Myocyte (in vitro differentiated cells): ENCODE measurements at places on chromosomes 6 and 20.

- no peak for DNase-seq
Measured at GRCh38 chr6:11065436-11066202, 21.5 kb upstream of the ELOVL2 start.

GRCh38 chr6:168294901-168295300 is 24.7 kb downstream of the DACT2 start:
- DNase-seq: no peak

GRCh38 chr6:108831104-108831503 is 17.1 kb upstream of the ARMC2 start:
- DNase-seq: peak; percentile 59

- no peak for DNase-seq
Measured at GRCh38 chr20:14312001-14312400, 25.4 kb downstream of the FLRT3 start.

DNA sequence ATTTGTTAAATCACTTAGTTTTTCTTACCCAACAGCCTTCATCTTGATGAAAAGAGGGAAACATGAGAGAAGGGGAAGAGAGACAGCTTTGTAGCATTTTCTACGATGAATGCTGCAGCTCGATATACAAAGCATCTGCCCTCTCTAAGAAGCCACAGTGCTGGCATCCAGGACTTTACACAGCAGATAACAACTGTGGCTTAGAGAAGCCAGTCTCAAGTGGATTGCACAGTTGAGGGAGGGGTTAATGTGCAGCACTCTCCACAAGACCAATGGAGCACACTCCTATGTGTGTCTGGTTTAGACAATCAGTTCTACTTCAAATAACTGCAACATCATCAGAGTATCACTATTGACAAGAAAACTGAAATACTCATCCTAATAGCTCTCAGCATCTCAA is 5.8 kb downstream of the C6orf120 start:
- no peak for DNase-seq

DNA sequence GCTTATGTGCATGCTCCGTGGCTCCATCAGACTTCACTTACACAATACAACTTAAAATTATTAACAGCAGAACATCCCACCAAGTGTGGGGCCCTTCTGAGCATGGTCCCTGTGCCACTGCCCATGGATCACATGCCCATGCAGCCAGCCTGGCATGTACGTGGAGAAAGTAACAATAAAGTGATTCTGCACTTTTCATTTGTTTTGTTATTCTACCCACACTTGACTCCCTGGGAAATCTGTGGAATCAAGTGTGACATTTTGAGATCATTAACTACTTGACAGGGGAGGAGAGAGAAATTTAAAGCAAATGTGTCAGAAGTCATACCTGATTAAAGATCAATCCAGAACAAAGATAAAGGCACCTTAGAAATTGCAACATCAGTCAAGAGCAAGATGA is 112.0 kb downstream of the ISM1 start:
- no peak for DNase-seq

- no peak for DNase-seq
Measured at GRCh38 chr6:166764473-166765233, 137.6 kb upstream of the RPS6KA2 start.

GRCh38 chr6:16698997-16699868 is 62.0 kb downstream of the ATXN1 start:
- peak; percentile 59 for DNase-seq

DNA sequence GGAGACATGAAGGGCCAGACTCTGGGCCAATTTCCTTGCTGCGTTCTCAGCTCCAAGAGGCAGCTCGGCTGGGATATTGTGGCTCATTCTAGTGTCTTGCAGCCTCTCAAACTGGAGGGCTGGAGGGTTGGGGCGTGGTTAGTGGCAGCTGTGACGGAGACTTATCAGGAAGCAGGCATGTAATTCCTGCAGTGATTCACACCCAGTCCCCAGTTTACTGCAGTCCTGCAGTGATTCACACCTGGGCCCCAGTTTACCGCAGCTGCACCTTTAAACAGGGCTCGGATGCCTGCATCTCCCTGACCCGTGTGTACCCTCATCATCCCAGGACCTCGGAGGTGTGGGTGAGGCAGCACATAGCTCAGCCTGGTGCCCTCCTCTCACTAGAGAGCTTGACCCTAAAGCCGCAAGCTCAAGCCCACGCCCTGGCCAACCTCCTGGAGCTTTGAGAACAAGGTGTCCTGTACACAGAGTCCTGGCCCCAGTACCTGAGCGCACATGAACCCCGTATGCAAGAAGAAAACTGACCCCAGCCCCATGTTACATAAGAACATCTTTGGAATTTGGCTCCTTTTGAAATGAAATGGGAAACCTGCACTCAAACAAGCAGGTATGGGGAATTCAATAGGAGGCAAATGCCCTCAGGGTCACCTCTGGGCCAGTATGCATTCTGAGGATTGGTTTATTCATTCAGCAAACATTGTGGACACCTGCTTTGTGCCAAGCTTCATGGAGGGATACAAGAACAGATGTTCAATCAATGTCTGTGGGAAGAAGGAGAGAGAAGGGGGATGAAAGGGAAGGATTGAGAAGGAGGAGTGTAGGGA is 55.3 kb upstream of the FAM83D start:
- peak; percentile 22 for DNase-seq

DNA sequence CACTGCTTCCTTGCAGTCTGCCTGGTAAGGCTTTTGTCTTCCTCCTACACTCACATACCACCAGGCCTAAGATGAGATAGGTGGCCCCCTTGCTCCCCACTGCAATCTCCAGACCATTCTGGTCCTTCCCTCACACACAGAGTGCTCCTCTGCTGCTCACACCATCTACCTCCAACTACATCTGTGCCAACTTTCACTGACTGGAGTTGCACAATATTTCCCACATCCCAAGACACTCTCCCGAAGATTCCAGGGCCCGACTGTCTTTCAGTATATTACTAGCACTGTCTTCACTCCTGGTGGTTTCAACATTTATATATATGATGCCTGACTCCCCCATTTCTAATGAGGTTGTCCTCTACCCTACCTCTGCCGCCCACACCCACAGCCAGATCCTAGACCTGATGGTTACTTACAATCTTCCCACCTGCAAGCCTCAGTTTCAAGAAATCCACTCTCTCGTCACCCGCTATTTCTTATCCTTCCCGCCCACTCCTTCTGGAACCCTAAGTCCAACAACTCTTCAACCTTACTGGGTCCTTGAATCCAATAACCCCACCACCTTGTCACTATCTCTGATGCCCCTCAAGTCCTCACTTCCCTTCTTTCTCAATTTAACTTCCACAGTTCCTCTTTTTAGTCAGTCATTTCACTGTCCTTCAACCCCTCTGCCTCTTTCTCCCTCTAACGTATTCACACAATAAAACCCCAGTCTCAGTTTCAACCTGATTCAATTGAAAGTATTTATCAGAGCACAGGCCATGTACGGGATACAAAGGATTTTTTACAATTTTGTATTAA is 21.6 kb downstream of the RALGAPA2 start:
- DNase-seq: no peak

- DNase-seq: no peak
Measured at GRCh38 chr6:21893793-21894192, 300.2 kb downstream of the SOX4 start.

DNA sequence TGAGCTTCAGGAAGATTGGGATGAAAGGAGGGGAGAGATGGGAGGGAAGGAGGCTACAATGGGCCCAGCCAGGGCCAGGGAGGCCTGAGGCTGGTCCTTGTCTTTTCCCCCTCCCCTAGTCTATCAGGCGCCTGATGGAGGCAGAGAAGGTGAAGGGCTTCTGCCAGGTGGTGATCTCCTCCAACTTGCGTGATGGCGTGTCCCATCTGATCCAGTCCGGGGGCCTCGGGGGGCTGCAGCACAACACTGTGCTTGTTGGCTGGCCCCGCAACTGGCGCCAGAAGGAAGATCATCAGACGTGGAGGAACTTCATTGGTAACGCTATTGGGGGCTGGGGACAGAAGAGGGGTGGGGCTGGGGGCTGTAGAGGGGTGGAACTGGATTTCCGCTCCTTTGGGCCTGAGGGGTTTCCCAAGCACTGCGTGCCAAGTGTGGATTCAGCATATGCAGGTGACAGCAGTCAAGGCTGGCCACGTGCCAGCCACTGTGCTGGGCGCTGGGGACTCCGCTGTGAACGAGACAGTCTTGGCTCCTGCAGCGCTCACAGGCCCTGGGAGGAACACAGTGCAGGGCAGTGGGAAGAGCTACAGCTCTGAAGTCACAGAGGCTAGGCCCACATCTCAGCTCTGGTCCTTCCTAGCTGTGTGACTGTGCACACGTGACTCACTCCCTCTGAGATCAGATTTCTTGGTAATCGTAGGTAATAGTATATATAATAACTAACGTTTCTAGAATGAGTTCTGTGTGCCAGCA is 22.7 kb downstream of the SLC12A5 start:
- DNase-seq: no peak

GRCh38 chr6:43800746-43801494 is 30.9 kb downstream of the VEGFA start:
- peak; percentile 90 for DNase-seq

DNA sequence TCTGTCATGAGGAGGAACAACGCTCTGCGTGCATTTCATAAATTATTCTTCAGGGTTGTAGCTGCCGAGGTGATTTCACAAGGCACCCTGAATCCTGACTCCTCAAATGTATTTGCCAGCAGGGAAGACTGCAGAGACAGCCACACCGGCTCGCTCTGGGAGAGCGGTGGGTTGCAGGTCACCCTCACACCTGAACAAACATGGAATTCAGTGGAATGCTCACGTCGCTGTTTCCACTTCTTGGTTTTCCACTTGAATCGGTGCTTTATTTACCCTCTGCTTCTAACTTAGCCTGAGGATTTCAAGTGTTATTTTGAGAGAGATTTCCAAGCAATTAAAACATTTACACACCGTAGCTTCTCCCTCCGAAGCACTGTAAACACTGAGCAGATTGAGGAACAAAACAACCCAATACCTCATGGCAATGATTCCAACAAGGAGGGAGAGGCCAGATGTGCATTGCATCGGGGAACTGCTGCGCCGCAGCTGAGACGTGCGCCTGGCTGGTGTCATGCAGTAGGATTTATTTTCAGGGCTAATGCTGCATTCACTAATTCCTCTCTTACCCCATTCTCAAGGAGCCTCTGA is 59.5 kb upstream of the GGTLC1 start:
- no peak for DNase-seq

DNA sequence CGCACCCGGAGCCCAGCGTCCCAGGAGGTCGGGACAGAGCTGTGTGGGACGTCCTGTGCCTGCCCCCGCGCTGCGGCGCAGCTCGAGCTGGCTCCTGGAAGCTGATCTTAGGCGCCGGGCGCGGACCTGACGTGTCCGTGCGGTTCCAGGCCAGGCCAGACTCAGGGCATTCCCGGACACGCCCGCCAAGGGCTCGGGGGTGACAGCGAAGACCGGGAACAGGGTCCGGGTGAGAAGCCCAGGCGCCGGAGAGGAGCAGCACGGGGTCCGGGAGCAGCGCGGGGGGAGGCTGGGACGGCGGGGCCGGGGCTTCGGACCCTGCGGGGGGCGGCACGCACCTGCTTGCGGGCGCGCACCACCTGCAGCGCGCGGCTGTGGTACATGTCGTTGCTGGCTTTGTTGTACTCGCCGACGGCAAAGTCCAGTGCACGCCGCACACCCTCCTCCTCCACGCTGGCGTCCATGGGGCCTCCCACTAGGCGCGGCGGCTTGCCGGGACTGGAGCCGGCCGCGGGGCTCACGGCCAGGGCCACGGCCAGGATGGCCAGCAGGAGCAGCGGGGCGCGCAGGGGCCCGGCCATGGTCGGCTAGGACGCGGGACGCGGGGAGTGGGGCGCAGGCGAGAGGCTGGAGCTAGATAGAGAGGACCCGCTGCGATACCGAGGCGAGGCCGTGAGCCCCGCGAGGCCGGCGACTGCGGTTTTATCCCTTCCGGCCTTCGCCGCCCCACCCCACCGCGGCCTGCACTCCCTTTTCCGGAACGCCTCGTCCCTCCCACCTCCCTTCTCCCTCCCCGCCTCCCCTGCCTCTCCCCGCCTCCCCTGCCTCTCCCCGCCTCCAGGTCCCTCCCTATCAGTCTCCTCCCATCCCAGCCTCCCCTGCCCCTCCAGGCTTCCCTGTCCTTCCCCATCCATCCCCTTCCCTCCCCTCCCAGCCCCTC is at the start of gene CST3:
TSS of gene CST3 (minus strand) at position 674 of the 940 bp plus-strand sequence. CDS start at position 581, 93 bp downstream.
- DNase-seq: peak; percentile 92

DNA sequence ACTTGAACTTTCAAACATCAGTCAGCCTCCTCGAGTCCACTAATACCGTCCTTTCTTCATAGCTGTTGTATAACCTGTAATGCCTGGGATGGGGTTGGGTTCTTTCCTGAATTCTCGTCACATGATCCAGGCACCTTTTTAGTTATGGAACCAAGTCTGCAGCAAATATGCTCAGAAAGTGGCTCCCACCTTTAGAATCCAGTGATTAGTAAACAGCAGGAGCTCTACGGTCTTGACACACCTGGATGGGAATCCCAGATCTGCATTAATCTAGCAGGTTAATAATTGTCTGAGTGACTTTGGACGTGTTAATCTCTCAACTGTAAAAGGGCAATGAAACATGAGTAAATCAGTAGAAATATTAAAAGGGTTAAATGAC is 729 bp upstream of the ZHX3 start:
- DNase-seq: no peak

- DNase-seq: no peak
Measured at GRCh38 chr6:103893141-103893581, 966.6 kb downstream of the HACE1 start.
